ENCODE measurements at places on chromosomes 1 and 21.

- DNase-seq: no peak
Observed at GRCh38 chr1:63929106-63929478, 155.3 kb downstream of the ROR1 start.

DNA sequence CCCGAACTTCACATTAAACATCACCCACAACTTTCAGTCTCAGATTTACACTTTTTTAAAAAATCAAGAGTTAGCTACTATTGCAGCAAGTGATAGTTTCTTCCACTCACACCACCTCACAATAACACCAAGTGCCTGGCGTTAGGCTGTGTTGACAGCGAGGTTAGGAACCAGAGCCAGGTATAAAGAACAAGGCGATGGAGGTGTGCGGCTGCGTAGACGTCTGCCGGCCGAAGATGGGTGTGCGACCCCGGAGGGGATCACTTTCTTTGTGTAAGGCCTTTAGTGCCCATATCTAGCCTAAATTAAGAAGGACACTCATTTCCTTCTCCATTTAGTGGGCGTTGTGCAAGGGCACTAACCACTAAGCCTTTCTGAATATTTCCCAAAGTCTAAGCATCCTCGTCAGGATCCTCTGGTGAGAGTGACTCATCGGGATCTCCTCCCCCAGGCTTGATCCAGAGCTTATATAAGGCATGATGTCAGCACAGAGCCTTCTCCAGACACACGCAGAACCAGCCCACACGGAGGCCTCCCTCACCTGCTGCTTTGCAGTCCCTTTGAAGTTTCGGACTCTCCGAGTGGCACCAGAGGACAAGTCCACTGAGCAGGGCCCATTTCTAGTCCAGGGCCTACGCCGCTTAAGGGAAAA, 11.8 kb downstream of the NHLH2 start:
- DNase-seq: no peak

DNA sequence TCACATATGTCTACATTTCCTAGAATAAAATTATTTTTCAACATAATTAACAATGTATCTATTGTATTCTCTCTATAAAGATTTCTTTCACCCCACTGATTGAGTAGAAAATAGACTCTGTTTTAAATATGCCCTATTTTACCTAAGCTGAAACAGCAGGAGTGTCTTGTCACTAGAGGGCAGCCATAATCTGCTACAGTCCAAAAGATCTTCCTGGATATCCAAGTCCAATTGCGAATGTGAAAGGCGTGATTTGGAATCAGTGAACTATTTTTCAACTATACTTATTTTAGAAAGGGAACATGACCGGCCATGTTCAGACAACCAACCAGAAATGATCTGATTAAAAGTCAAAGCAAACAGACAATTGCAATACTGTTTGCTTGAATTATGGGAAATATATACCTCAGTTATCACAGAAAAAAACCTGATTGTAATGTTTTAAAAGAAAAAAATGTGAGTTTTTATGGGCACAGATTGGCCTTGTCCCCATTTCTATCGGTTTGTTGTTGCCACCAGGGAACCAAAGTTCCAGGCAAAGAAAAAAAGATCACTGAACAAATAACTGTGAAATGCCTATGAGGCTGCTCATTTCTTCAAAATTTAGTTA, 1211.0 kb upstream of the ADGRL4 start:
- peak; percentile 5 for DNase-seq

DNA sequence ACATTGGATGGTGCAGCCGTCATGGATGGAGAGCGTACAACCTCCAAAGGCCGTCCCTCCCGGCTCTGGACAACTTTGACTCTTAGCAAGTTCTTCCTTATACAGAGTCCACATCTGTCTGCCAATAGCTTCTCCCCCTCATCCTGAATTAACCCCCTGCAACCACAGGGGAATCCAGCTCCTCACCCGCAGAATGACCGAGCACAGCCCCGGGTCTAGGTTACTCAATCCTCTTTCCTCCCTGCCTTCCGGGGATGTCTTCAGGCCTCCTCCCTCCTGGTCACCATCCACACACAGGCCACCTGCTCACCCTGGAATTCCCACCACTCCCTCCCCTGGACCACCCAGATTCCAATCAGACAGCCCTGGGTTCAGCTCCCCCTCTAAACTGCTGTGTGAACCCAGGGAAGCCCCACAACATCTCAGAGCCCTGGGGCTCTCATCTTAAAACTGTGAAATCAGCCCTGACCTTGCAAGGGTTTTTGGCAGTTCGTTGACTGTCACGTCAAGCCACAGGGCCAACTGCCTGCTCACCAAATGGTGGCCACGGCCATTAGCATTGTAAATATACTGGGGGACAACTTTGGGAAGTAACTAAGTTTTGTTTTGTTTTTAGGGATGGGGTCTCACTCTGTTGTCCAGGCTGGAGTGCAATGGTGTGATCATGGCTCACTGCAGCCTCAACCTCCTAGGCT, 54.2 kb downstream of the HSPG2 start:
- no peak for DNase-seq

DNA sequence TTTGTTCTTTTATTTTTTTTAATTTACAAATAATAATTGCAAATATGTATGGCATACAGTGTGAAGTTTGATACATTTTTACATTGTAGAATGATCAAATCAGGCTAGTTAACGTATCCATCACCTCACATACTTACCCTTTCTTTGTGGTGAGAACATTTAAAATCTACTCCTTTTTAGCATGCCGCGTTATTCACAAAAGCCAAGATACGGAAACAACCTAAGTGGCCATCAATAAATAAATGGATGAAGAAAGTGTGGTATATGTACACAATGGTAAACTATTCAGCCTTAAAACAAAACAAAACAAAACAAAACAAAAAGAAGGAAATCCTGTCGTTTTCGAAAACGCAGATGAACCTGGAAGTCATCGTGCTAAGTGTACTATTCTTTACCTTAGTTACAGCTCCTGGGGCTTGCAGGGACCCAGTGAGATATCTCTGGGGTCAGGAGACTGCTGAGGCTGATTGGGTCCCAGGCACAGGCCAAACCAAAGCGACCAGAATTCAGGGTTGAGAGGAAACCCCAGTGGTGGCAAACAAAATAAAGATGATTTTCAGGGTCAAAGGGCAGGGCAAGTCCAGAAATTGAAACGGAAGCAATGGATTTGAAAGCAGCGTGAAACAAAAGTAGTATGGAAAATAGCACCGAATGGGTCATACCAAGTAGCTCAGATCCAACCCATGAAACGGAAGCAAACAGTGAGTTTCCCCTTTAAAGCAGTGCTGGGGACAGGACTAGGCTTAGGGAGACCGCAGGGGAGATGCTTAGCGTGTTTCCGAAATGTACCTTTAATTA, 188.2 kb downstream of the PLPP3 start:
- no peak for DNase-seq
